Stimulated activated CD8-positive, alpha-beta memory T cell treated with anti-CD3 and anti-CD28 coated beads, Interleukin-2, amount 100 ng/mL, for 48 hours (primary cell): ENCODE measurements at places on chromosomes 11 and 22.

DNA sequence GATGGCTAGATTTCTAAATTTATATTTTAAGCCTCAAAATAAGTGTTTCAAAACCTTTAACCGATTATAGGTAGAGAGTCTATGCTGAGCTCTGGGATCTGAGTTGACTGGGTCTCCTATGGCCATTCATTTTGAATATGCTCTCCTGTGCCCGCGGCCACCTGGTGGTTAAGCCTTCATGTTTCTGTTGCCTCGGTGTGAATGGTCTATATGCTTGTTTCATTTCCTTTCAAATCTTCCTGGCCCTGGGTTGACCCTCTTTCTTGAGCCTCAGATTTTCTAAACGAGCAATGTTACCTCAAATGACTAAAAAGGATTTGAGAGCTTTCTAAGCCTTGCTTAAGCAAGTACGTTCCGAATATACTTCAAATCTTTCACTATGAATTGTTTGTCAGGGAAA lies 789.4 kb upstream of the KIRREL3 start:
- no peak for DNase-seq

DNA sequence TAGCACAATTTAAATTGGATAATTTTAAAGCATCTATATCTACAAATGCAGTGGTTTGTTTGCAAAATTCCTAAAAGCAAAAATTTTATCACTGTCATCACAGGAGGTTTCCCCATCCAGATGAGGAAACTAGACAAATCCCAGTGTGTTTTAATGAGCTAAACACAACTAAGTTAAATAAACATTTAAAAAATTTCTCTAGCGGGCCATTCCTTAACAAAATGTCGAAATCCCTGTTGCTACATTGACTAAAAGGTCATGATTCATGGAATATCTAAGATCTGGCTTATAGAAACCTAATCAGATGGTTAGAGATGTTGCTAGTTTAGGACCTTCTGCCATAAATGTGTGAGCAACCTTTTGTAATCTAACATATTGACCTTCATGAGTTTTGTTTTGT lies 107.3 kb upstream of the BDNF start:
- no peak for DNase-seq

DNA sequence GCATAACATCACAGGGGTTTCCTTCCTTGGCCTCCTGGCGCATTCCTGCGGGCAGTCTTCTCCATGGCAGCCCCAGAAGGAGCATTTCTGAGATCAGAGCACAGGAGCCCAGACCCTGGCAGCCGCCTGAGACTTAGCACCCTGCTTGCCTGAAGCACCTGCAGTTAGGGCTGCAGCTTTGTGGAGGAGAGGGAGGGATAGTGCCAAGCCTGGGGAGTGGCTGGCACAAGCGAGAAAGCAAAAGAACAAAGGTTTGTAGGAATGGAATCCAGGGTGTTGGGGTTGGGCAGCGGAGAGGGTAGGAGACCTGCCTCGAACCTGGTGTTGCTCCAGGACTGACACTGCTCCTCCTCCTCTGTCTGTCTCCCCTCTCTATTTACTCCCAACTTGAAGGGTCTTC lies 66.9 kb downstream of the SCN3B start:
- DNase-seq, result no peak

- no peak for DNase-seq
Observed at GRCh38 chr22:33780531-33781136, 139.6 kb downstream of the LARGE1 start.

GRCh38 chr11:78539506-78539905 lies 35.2 kb downstream of the NARS2 start:
- DNase-seq, result no peak

DNA sequence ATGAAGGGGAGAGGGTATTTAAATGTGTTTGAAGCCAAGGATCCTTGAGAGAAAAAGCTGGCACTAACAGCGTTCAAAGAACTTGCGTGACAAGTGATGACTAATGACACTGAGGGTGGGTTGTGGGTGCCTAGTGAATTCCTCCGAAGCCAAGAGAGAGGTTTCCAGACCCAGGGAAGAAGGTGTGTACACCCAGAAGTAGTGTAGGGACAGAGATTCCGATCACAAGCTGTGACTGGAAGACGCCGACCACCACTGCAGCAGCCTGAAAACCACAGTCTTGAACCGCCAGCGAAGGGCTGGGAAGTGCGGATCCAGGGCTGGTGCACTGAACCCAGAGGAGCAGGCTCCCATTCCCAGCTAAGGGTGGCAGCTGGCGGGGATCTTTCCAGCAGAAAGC lies 9.5 kb downstream of the PPARA start:
- DNase-seq, result no peak

GRCh38 chr11:37465221-37465620 lies 867.2 kb upstream of the RAG2 start:
- DNase-seq, result no peak

DNA sequence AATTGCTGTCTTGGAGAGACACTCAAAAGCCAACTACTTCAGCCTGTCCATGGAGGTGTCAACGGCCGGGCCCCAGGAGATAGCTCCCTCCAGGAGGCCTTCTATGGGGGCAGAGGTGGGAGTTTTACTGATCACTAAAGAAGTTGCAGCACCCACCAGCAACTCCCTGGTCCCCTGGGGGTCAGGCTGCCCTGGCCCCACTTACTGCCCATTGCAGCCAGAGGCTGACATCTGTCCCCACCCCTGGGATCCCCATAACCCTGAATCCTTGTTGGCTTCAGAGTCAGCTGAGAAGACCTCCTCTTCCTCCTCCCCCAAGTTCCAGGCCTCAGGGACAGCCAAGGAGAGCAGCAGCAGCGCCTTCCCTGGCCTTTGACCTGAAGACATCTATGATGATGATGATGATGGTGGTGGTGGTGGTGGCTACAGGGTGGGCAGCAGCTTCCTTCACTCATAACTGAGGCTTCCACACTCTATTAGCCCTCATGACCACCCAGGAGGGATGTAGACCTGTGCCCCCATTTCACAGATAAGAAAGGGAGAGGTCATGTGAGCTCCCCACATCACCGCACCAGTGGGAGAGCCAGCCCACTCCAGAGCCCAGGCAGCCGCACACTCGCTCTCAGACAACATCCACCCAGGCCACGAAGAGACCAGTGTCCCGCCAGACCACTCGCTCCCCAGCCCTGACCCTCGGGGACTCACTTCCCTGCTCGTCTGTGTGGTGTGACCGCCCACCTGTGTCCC lies 43.8 kb upstream of the FGF3 start:
- no peak for DNase-seq

- no peak for DNase-seq
Observed at GRCh38 chr22:21927174-21927823, 25.3 kb downstream of the PPM1F start.

DNA sequence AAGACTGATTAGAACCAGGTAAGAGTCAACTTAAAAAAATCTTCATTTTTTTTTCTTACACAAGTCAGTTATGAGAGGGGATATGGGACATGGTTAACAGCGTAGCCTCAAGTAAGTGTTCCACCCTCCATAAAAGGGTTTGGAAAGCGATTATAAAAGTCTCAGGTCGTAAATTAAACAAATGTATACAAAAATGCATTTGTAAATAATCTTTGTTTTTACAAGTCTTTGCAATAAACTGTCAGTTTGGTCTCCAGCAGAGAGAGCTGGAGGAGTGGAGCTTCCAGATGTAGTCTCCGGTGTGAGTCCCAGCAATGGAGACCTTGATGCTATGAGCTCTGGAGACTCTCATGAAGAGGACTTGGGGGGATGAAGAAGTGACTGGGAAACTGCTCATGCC lies 99.8 kb upstream of the TP53AIP1 start:
- DNase-seq, result no peak

DNA sequence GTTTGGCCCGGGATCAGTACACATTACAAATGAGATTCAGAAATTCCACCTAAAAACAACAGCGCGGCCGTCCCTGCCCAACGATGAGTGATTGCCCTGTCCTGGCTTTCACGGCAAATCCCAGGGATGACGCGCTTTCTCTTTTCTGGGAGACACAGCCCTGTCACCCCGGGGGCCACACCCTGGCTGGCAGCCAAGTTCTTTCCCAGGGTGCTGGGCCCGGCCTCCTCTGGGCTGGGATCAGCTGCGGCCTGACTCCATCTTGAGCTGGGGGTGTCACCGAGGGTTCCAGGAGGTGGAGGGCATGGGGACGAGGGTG lies 82.7 kb downstream of the FBLN1 start:
- DNase-seq, result no peak

GRCh38 chr11:91984033-91984584 lies 240.5 kb upstream of the FAT3 start:
- DNase-seq, result no peak

GRCh38 chr22:43643387-43643786 lies 168.7 kb downstream of the EFCAB6 start:
- no peak for DNase-seq
